Trophoblast cell (in vitro differentiated cells and primary cell): ENCODE measurements at places on chromosomes 3 and 15.

DNA sequence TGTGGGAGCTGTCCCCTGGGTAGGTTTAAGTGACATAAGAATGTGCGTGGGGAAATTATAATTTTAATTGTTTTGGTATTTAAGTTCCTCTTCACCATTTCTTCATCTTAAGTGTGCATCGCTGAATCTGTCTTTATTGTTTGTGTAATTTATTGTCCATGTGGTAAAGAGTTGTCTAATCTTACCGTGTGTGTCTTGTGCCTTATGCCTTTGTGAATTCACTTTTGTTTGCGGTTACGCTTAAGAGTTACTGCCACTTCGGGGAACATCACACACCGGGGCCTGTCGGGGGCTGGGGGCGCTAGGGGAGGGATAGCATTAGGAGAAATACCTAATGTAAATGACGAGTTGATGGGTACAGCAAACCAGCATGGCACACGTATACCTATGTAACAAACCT is 767 bp downstream of the WDR48 start:
- H3K27me3 ChIP-seq = no peaks in the 10 kb centered on the region
- H3K27ac ChIP-seq = no peak overlapping the region
- no peaks in the 10 kb centered on the region for H3K36me3 ChIP-seq
- DNase-seq = no peak
- H3K4me3 ChIP-seq = peak overlapping the region; percentile 90

DNA sequence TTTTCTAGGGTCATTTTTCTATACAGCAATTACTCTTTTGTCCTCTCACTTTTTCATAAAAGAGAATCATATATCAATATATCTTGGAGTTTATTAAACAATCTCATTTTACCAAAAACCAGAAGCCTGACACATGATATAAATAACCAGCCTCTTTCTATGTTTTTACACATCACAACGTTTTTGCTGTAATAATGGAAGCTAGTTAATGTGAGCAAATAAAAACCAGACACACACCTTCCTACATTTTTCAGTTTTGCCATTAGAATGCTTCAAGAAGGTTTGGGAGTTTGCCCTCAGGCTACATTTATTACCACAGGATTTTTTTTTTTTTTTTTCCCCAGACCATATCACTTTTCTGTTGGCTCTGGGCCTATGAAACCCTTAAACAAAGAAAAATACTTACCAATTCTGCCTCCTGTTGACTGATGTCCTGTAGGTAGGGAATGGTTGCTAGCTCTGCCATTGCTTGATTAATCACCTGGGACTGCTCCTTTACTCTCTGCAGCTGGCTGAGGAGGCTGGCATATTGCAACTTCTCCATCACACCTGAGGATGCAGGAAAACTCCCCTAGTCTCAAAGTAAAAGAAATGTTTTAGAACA is 165.5 kb downstream of the ECT2 start:
- no peaks in the 10 kb centered on the region for H3K36me3 ChIP-seq
- no peaks in the 10 kb centered on the region for H3K27me3 ChIP-seq
- H3K4me3 ChIP-seq = no peak overlapping the region
- no peak for DNase-seq

DNA sequence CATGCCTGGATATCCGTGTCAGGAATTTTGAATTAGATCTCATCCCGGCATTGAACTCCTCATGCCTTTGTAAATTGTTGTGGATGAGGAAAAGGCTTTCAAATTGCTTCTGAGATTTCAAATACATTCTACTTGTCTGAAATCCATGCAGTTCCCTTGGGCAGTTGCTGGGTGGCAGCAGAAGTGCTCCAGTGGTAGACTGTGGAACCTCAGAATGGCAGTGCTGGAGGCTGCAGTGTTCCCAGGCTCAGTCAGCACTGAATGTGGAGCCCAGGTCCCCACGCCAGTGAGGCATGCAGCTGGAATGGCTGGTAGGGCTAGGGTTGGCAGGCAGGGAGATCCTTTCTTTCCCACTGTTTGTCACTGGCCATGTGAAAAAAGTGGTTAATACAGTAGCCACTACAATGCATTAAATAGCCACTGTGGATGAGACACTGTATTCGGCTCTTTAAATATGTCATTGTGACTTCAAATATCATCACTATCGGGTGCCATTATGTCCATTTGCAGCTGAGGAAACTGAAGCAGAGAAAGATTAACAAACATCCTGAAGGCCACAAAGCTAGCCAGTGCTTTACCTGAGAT is 98.6 kb downstream of the TPRG1 start:
- no peaks in the 10 kb centered on the region for H3K4me1 ChIP-seq
- no peaks in the 10 kb centered on the region for H3K36me3 ChIP-seq
- DNase-seq = peak; percentile 67
- no peaks in the 10 kb centered on the region for H3K27me3 ChIP-seq
- no peak overlapping the region for H3K4me3 ChIP-seq
- no peak overlapping the region for H3K27ac ChIP-seq

- no peaks in the 10 kb centered on the region for H3K27me3 ChIP-seq
- H3K27ac ChIP-seq = no peak overlapping the region
- no peaks in the 10 kb centered on the region for H3K36me3 ChIP-seq
Measured at GRCh38 chr3:40243056-40243455, 66.5 kb upstream of the EIF1B start.

DNA sequence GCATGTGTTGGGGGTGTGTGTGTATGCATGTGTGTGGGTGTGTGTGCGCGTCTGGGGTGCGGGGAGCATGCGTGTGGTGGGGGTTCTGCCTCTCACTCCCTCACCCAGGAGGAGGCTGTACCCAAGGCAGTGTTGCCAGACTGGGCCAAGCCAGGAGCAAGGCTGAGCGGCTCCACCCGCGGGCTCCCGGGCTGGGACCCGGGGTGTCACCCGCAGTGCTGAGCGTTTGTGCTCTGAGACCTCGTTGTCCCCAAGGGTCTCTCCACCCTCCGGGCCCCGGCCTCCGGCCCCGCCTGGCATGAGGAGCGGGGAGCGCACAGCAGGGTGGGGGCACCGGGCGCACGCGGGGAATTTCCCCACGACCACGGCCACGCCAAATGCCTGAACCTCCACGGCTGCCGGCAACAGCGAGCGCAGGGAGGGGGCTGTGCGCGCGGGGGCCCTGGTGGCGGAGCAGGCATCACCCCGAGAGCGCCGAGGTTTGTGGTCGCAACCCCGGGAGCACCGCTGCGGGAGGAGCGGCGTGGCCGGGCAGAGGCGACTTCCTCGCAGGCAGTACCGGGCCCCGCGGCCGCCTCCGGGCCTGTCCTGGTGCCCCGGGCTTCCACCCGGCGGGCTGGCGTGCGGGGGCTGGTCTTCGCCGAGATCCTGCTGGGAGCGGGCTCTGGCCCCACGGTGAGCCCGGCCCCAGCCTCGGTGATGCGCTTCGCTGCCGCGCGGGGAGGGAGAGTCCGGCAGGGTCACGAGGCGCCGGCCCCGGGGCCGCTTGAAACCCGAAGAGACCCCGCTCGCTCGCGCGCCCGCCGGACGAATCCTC is 7.4 kb upstream of the OCA2 start:
- peak overlapping the region; percentile 44 for H3K4me3 ChIP-seq
- H3K36me3 ChIP-seq = peaks cover 2% of the 10 kb centered on the region
- no peak overlapping the region for H3K27ac ChIP-seq
- no peak for DNase-seq
- H3K4me1 ChIP-seq = peaks cover 10% of the 10 kb centered on the region
- H3K27me3 ChIP-seq = peaks cover 21% of the 10 kb centered on the region

GRCh38 chr3:30282154-30282696 is 324.2 kb upstream of the TGFBR2 start:
- DNase-seq = peak; percentile 55
- no peak overlapping the region for H3K4me3 ChIP-seq
- H3K27me3 ChIP-seq = no peaks in the 10 kb centered on the region
- no peak overlapping the region for H3K27ac ChIP-seq
- no peaks in the 10 kb centered on the region for H3K36me3 ChIP-seq
- H3K4me1 ChIP-seq = no peaks in the 10 kb centered on the region

- no peaks in the 10 kb centered on the region for H3K36me3 ChIP-seq
- no peak overlapping the region for H3K27ac ChIP-seq
Measured at GRCh38 chr3:190595807-190596206, 81.9 kb downstream of the IL1RAP start.

- H3K36me3 ChIP-seq = no peaks in the 10 kb centered on the region
- no peaks in the 10 kb centered on the region for H3K27me3 ChIP-seq
- no peak overlapping the region for H3K4me3 ChIP-seq
- H3K4me1 ChIP-seq = no peaks in the 10 kb centered on the region
- no peak for DNase-seq
Measured at GRCh38 chr15:91790836-91791235, 62.7 kb upstream of the SLCO3A1 start.

DNA sequence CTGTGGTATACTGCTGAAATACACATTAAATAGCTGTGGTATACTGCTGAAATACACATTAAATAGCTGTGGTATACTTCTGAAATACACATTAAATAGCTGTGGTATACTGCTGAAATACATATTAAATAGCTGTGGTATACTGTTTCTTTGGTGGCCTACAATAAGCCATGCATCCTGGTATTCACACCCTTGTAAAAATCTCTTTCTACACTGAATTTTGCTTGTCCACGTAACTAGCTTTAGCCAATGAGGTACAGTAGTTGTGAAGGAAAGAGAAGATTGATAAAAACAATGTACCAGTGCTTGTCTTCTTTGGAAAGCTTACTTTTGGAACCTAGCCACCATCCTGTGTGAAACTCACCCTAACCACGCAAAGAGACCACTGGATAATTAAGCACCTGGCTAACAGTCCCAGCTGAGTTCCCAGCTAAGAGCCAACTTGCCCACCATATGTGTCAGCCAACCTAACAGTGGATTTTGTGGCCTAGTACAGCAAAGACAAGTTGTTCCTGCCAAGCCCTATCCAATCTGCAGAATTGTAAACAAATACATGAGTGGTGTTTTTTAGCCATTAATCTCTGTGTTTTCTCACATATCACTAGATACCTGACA is 103.4 kb upstream of the MELTF start:
- H3K36me3 ChIP-seq = peaks cover 8% of the 10 kb centered on the region
- H3K27ac ChIP-seq = no peak overlapping the region
- DNase-seq = no peak
- H3K27me3 ChIP-seq = no peaks in the 10 kb centered on the region
- H3K4me3 ChIP-seq = no peak overlapping the region

DNA sequence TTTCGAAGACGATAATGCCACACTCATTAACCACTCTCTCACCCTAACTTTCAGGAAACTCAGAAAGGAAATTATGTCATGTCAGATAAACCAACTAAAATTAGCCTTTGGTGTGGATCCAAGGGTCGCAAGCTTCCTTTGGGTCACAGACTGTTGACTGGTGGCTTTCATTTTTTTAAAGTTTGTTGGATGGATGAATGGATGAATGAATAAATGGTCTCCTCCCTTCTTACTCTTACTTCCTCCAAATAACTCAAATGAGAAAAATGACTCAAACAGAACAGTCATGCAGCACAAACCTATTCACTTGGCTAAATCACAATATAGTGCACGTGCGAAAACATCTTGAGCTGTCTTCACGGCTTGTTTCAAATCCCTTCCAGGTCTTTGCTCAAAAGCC is 82.9 kb upstream of the HACD2 start:
- no peak overlapping the region for H3K4me3 ChIP-seq
- H3K27ac ChIP-seq = no peak overlapping the region
- H3K27me3 ChIP-seq = no peaks in the 10 kb centered on the region
- no peaks in the 10 kb centered on the region for H3K4me1 ChIP-seq
- no peak for DNase-seq
- H3K36me3 ChIP-seq = peaks cover 28% of the 10 kb centered on the region

DNA sequence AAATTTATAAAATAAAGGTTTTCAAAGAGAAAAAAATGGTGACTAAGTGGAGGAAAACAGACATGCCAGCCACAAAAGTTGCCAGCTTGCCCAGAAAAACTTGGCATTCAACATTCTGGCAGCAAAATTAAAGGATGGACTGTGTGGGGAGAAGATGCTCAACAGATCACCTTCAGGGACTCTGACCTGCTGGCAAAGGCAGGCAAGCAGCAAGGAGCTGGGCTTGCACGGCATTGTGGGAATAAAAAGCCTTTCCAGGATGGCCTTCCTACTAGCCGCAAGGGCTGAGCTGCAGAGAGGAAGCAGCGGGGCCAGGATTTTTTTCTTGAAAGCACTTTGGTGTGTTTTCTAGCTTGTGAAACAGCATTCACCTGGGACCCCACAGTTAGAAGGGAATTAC is 101.9 kb upstream of the CACNA2D3 start:
- no peak overlapping the region for H3K27ac ChIP-seq
- H3K27me3 ChIP-seq = no peaks in the 10 kb centered on the region
- no peak overlapping the region for H3K4me3 ChIP-seq
- H3K36me3 ChIP-seq = no peaks in the 10 kb centered on the region
- H3K4me1 ChIP-seq = no peaks in the 10 kb centered on the region

- DNase-seq = no peak
- H3K4me1 ChIP-seq = peaks cover 4% of the 10 kb centered on the region
- no peak overlapping the region for H3K27ac ChIP-seq
- no peak overlapping the region for H3K4me3 ChIP-seq
Measured at GRCh38 chr3:186823386-186823785, 17.1 kb upstream of the RFC4 start.

GRCh38 chr3:73813291-73813690 is 188.6 kb upstream of the PDZRN3 start:
- no peaks in the 10 kb centered on the region for H3K27me3 ChIP-seq
- H3K27ac ChIP-seq = no peak overlapping the region
- peaks cover 7% of the 10 kb centered on the region for H3K4me1 ChIP-seq
- no peak overlapping the region for H3K4me3 ChIP-seq
- H3K36me3 ChIP-seq = no peaks in the 10 kb centered on the region

DNA sequence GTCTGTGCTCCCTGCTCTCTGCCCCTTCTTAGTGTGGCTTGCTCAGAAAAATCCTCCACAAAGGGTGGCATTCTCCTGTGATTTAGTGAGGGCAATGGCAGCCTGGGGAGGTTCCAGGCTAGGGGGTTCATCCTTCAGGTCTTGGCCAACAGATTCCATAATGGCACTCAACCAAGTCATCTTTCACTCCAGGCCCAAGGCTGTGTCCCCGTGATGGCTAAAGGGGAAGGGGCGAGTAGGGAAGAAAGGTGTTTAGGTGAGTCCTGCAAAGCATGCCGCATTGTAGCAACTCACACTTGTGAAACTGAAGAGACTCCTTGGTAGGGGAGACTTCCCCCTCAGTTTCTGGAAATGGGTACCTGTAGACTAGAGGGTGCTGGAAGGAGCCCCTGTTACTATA is 105.6 kb downstream of the THSD4 start:
- H3K4me3 ChIP-seq = no peak overlapping the region
- DNase-seq = no peak
- H3K27ac ChIP-seq = no peak overlapping the region
- H3K4me1 ChIP-seq = no peaks in the 10 kb centered on the region
- peaks cover under 1% of the 10 kb centered on the region for H3K27me3 ChIP-seq
- no peaks in the 10 kb centered on the region for H3K36me3 ChIP-seq

DNA sequence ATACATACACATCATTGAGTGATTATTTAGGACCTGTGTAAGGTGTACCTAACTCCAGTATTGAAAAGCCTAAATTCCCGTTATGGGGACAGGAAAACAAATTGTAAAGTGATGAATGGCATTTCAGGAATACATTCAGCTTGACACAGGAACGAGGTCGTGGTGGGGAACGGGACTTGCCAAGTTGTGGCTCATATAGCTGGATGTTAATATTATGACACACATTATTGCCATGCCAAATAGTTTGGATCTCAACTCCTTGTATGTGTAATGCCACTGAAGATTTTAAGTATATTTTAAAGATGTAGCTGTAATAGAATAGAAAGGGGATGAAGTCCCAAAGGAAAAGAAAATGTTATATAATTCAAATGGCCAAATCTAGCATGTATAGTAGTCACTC is 227.2 kb upstream of the GOLIM4 start:
- no peaks in the 10 kb centered on the region for H3K4me1 ChIP-seq
- DNase-seq = no peak
- peaks cover 1% of the 10 kb centered on the region for H3K36me3 ChIP-seq
- H3K27ac ChIP-seq = no peak overlapping the region
